ENCODE measurements at places on chromosomes 2 and 18. TPM values are rescaled to one million over a fixed set of nuclear protein-coding genes. Genes with fewer than 3 reads are reported as not detected.

DNA sequence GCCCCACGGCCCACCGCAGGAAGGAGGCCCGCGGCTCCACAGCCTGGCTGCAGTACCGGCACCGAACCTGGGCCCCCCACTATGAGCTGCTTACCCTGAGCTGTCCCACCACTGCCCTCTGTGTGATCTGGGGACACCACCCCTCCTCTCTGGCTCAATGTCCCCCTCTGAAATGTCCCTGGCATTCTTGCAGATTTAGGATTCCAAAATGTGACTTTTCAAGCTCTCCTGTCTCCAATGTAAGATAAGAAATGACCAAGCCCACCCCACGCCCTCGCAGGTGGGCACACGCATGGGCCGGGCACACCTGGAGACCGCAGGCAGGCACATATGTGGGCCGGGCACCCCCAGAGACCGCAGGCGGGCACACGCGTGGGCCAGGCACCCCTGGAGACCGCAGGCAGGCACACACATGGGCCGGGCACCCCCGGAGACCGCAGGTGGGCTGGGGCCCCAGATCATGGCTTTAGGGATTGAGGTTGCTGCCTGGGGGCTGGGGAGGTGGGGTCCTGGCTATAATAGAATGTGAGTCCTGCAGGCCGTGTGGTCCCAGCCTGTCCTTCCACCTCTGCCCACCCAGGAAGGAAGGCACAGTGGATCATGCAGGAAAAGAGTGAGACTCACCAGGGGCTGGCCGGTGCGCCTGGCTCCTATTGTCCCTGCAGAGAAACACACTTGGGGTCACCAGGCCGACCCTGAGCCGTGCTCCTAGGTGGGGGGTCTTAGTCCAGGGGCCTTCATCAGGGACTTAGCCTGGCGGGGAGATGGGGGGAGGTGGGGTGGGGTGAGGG lies 7.2 kb downstream of the PDCD1 start:
- DNase-seq = no peak

GRCh38 chr18:12679183-12679786 lies 21.4 kb upstream of the SPIRE1 start:
- DNase-seq = no peak

DNA sequence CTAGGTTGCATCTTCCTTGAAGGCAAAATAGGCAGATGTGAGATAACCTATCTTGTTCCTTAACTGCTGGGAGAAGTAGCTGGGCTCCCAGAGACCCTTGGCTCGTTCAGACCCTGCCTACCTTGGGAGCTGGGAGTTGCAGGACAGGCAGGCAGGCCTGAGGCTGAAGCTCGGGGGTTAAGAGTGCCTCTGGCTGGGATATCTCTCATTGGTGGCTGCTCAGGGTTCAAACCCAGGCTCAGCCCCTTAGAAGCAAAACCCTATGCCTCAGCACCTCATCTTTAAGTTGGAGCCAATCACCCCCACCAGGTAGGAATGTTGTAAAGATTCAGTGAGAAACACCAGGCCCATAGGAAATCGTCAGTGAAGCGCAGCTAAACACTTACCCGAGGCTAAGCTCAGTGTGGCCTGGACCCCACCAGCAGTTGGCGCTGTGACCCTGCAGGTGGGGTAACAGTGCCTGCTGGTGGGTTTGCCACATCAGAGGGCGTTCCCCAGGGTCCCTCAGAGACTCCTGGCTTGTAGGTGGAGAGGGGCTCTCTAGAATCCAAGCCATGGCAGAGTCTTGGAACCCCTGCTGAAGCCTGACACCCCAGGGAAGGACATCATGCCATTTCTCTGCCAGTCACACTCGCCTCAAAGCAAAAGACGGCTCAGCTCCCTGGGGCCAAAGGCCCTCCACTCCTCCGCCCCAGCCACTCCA lies 54.6 kb upstream of the GPR17 start:
- peak; percentile 59 for DNase-seq

- DNase-seq = no peak
Measured at GRCh38 chr2:24207359-24207758, 32.5 kb downstream of the FAM228A start.

GRCh38 chr18:45218436-45218835 lies 396.8 kb upstream of the SLC14A2 start:
- DNase-seq = no peak

- DNase-seq = no peak
Measured at GRCh38 chr2:236440110-236440881, 129.3 kb upstream of the ACKR3 start.

DNA sequence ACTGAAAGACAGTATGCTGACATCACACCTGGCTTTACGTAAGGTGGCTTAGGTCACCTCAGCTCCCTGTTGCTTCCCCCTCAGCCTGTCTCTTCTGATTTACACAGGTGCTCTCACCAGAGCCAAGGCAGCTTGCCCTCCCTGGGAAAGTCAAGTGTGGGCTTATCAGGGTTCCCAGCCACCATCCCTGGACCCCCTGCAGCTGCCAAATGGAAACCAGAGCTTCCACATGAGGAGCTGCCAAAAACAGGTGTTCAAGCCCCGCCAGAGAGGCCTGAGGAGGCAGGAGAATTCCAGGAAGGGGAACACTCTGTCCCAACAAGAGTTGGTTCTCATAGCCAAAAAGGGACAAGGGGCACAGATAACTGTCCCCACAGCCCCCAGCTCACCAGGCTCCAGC lies 266.7 kb downstream of the ATAD2B start:
- DNase-seq = no peak

DNA sequence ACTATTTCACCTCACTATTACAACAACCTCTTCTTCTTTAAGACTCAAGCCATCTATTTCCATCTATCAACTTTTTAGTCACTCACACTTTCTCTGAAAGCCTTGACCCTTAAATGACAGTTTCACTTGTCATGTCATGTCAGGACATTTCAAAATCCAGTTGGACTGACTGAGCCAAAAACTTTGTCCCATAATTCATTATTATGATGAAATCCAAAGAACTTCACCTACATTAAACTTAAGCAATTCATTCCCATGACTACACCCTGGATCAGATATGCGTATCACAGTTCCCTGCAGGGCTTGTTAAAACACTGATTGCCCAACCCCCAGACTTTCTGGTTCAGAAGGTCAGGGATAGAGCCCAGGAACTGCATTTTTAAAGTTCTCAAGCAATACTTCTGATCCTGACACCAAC lies 26.5 kb downstream of the LDAH start:
- DNase-seq = no peak

DNA sequence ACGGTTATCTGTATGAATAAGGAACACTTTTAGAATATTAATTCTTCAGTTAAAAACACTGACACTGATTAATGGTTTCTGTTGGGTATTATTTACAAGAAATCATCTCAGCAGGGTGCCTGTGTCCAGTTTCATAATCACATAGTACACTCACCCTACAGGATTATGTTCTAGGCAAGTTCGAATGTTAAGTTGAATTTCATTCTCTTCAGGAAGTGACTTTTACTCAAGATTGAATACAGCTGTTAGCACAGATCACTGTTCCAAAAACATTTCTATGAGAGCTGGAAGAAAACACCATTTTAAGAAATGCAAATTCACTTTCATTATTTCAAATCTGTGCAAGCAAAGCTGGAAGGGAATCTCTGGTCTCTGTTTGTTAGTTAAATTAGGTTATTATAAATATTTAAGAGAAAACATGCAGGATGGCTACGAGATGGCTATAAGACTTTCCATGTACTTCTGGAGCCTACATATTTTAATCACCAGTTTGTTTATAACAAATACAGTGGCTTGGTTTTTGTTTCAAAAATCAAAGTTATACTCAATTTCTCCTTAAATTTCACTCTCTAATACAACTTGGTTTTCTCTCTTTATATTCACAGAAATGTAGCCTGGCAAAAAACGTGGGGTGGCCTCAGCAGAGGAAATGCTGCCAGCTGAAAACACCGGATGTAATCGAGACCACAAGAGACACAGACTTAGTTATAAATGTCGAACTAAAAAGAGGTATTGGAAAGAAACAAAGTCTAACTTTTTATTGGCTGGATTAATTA lies 65.8 kb downstream of the RBMS1 start:
- DNase-seq = no peak

DNA sequence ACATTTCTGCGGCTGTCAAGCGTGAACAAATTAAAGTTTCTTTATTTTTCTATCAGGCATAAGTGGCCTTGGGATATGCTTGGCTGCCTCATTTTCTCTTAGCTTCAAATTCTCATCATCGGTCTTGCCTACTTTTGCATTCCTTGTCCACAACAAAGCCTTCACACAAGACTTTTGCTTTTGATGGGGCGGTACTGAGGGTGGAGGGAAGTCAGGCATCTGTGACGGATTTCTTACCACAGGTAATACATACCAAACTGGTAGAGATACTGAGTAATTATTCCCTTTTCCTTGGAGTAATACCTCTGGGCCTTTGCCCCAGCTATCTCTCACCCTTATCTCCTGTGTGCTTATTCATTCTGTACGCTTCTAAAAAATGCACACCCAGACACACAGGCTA lies 468.3 kb upstream of the RGPD4 start:
- no peak for DNase-seq

DNA sequence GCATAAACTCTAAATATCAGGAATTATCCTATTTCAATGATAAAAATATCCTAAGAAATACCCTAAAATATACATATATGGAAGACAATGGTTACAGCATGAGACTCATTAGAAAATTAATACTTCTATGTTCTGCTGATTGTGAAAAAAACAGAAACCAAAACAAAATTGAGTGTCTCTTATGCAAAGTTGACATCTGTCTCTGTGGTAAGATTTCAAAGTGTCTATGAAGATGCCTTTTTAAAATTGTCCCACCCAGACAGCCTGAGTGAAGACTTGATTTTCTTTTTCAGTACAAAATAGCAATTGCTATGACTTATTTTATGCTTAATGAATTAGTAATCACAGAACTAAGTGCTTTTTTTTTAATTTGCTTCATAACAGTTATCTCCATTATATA lies 1368.4 kb upstream of the LRRTM1 start:
- no peak for DNase-seq

DNA sequence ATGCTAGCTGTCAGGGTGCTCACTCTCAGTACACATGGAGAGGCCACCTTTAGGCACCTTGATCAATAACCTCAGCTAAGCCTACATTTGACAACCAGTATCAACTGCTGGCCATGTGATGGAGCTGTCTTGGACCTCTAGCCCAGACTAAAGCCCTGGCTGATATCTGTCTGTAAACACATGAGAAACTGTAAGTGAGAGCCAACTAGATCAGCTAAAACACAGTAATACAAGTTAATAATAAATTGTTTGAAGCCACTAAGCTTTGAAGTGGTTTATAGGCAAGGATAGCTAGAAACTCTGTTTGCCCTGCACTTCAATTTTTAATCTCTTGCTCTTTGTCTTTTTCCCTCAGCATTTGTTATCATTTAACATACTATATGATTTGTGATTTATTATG lies 407.1 kb downstream of the SPAG16 start:
- DNase-seq = no peak

DNA sequence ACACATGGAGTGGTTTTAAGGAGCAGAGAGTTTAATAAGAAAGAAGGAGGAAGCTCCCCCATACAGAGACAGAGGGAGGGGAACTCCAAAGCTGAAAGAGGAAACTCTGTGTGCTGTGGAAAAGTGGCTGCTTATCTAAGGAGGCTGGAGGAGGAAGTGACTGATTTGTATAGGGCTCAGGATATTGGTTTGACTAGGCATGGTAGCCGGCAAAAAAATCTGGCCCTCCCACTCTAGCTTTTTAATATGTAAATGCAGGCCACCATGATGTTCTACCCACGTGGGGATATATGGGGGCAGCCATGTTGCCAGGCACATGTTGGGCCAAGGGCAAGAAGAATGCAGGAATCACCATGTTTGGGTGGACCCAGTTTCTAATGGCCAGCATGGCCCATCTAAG lies 64.3 kb downstream of the HNMT start:
- peak; percentile 79 for DNase-seq

DNA sequence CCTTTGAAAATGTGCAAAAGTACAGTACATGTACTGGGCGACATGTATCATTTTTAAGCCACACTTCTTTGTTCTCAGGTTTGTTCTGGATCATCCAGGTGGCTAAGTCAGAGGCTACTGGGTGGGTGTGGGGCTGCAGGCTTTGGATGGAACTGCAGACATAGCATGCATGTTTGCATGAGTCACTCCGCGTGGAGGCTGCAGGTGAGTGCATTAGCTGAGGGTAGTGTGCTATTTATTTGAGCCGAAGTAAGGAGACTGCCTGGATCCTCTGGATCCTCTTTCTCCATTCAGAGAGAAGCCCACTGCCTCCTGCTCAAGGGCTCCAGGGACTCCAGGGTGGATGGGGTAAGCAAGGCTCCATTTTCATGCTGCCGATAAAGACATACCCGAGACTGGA lies 9.4 kb upstream of the NEURL3 start:
- no peak for DNase-seq

- DNase-seq = no peak
Measured at GRCh38 chr18:79549638-79550000, 130.0 kb upstream of the CTDP1 start.

GRCh38 chr2:197297266-197297665 lies 13.3 kb downstream of the ANKRD44 start:
- DNase-seq = peak; percentile 32

DNA sequence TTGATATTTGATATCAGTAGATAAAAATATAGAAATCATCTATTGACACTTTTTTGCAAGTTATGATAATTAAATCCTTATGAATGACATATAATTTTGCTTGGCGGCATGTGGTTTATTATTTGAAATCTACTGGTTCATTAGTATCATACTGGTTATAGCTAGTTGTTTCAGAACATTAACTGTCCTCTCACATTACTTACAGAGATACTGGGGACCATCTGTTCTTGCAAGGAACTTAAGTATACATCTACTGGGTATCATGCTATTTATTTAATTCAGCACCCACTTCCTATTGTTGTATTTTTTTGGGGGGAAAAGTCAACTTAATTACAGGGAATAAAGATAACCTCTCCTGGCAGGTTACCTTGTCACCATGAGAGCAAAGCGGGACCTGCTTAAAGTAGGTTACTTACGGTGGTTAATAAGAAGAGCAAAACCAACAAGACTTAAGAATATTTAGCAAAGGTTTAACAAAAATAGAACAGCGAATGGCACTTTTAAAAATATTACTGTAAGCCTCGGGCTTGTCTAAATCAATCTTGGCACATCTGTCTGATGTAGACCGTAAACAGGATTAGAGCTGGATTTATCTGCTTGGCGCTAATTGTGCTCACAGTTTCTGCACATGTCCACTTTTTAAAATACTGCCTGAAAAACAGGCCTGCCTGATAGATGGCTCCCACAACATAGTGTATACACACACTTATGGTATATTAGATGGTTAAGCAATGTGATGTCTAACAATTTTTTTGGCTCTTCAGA lies 41.8 kb downstream of the CERKL start:
- no peak for DNase-seq

The MOCOS gene
- polyA plus RNA-seq = not detected

The ZAP70 gene
- polyA plus RNA-seq = 0.69 TPM

The CHRNG gene
- not detected for polyA plus RNA-seq

The STARD6 gene
- polyA plus RNA-seq = not detected

The ACMSD gene
- polyA plus RNA-seq = not detected

The KCNG2 gene
- not detected for polyA plus RNA-seq

The CFAP53 gene
- 0.14 TPM for polyA plus RNA-seq

The FMNL2 gene
- 0.28 TPM for polyA plus RNA-seq

The CYP1B1 gene
- polyA plus RNA-seq = 63.2 TPM

The TMEM17 gene
- polyA plus RNA-seq = 0.26 TPM

The TUBA4B gene
- polyA plus RNA-seq = not detected

All from CD14-positive monocyte (primary cell).